ENCODE measurements at places on chromosomes 2 and 18. TPM values are rescaled to one million over a fixed set of nuclear protein-coding genes. Genes with fewer than 3 reads are reported as not detected.

Gene ALKAL2
- total RNA-seq: 52.9 TPM

GRCh38 chr2:105409717-105410116, 10.9 kb upstream of the FHL2 start:
- DNase-seq: peak; percentile 59

Gene RGPD3
- not detected for total RNA-seq

GRCh38 chr2:190043441-190043840, 19.1 kb downstream of the MSTN start:
- DNase-seq: no peak

Gene SOWAHC
- total RNA-seq: 12.7 TPM

Measured in osteocyte (in vitro differentiated cells).